ENCODE measurements at places on chromosomes 2 and 18.

DNA sequence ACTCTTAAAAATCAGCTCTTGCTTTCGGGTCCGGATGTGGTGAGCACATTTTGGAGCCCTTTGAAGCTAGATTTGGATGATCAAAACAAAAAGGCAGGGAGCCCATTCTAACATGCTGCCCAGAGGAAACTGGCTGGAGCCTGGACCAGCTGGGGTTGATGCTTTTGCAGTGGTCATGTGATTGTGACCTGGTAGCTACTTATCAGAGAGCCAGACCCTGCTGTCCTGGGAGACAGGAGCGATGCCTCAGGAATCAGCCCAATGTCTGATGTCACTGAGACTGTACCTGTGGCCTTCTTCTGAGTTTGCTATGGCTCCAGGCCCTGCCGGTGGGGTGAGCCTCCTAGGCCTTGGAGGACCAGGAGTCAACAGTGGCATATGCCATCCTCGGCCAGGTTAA lies 18.7 kb upstream of the SCLY start:
- DNase-seq = no peak

- DNase-seq = no peak
Observed at GRCh38 chr2:232689152-232689910, 7.8 kb upstream of the GIGYF2 start.

DNA sequence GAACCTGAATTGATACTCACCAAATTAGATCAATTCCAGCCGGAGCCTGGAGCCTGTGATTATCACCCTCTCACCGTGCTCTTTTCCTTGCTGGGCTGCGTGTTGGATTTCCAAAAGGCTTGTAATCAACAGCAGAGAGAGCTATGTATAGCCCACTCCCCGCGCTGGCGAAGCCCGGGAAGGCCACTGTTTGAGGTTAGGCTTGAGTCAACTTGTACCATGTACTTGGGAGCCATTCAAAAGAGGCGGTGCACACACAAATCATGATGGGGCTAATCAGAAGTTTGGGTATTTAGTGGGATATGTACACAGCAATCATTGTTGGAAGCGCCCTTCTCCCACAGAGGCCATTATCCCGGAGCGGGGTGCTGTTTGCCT lies 151.6 kb downstream of the GLI2 start:
- DNase-seq = no peak

DNA sequence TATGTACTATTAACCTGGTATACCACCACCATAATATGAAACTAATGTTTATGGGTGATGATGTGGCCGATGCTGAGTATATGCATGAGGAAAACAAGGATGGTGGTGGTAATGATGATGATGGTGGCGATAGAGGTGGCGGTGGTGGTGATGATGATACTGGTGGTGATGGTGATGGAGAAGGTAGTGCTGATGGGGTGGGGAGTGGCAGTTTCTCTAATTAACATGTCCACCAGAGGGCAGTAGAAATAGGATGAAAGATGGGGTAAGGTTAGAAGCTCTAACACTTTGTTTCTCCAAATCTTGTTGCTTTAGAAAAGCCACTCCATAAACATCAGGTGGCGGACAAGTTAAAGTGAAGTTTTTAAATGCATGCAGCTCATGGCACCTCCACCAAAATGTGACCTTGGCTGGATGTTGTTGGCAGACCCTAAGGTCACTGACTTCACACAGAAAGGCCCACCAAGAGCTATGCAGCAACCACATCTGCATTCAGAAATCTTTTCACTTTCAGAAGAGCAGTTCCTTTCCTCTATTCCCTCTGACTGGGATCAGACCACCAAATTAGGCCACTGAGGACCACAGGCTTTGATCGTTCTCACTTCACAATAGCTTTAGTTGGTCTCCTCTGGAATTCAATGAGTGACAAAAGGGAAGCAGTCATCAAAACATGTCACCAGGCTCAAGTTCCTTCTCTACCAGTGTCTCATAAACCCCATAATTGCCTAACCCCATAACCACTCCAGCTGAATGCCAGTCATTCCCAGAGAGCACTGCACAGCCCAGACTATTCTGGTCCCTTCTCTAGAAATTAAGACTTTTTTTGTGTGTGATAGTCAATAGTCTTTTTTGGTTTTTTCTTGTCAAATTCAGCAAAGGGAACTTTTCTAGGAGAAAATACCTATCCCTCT lies 7.5 kb upstream of the BCL11A start:
- no peak for DNase-seq

DNA sequence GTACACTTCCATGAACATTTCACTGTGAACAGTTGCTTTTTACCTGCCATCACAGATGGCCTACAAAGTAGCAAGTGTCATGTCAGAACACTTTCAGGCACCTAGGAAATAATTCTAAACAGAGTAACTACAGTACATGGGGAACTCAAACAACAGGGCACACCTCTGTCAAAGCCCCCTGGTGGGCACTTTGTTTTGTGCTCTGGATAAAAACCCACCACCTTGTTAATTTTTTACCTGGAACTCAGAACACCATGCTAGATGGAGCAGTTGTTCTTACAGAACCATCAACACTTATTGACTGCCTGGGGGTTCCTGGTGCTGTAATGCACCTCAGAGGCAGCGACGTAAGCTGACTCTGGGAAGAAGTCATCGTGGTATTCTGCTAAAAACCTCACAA lies 2.3 kb downstream of the MSL3B start:
- no peak for DNase-seq

DNA sequence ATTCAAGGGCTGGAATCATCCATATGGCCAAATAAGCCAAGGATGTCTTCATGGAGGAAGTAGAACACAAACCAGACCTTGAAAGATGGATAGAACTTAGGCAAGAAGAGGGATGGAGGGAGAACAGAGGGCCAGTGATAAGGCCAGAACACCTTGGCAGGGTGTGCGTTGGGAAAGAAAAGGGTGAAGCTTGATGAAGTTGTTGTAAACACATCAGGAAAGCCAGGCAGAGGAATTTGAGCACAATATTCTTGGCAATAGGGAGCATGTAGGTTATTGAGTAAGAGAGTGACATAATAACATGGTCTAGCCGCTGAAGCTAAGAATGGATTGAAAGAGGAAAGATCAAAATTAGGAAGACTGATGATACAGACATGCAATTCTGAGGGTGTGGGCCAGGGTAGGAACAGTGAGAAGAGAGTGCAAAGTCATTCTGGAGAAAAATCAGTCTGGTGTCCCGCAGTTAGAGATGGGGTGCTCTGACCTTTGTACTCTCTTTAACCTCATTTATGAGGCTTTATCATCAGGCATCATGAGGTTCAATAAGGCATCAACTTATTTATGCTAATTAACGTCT lies 41.0 kb downstream of the SLC14A2 start:
- DNase-seq = no peak

- DNase-seq = no peak
Observed at GRCh38 chr2:236036045-236036444, 132.1 kb downstream of the GBX2 start.

DNA sequence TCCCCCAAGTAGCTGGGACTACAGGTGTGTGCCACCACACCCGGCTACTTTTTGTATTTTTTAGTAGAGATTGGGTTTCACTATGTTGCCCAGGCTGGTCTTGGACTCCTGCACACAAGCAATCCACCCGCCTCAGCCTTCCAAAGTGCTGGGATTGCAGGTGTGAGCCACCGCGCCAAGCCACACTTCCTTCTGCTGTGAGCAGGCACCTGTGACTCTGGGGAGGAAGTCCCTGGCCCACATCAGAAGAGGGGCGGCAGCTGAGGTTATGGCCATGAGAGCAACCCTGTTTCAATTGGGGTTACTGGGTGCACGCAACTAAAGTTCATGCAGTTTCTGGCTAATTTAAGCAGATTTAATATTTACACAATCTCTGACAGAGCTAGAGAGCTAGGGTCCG lies 91.0 kb downstream of the PLB1 start:
- no peak for DNase-seq

DNA sequence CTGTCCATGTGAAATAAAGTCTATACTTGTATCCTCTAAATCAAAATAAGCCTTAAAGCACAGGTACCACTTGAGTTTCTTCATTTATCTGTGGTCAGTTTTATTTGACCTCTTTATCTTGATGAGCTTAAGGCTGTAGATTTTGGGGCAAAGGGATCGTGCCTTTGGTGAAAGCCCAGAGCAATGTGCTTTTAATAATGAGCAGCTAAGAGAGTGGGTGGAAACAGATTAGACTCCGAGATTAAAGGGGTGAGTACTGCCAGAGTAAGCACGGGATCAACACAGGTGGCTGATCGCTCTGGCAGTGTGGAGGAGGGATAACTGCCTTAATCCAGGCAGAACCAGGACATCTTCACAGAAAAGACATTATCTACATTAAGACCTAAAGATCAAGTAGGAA lies 280.4 kb downstream of the TDRD15 start:
- DNase-seq = peak; percentile 18

GRCh38 chr2:141714496-141714895 lies 416.3 kb downstream of the LRP1B start:
- DNase-seq = no peak

DNA sequence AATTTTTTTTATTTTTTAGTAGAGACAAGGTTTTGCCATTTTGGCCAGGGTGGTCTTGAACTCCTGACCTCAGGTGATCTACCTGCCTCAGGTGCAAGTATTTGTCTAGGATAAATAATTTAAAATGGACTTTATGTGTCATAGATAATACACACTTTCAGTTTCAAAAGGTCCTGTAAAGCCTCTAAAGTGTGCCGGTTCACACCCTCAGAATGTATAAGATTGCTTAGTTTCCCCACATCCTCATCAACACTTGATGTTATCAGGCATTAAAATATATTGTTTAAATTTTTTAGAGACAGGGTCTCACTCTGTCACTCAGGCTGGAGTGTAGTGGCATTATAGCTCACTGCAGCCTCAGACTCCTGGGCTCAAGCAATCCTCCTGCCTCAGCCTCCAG lies 170.5 kb downstream of the ANKRD44 start:
- no peak for DNase-seq

- no peak for DNase-seq
Observed at GRCh38 chr18:45274026-45274425, 341.2 kb upstream of the SLC14A2 start.

DNA sequence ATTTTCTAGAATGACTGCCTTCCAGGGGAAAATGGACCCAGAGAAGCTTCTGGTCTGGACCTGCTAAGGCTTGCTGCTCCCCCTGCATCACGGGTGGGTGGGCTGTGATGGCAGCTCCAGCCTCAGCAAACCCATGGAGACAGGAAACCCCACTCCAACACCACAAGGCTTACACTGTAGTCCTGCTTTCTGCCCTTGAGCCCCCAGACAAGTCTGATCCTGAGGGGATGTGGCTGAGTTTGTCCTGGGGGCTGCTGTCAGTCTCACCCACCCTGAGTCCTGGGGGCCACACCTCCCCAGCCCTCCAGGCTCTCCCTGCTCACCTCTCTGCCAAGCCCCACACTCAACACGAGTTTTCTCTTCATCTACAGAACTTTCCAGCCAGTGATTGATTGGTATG lies 279.4 kb downstream of the EIPR1 start:
- no peak for DNase-seq

DNA sequence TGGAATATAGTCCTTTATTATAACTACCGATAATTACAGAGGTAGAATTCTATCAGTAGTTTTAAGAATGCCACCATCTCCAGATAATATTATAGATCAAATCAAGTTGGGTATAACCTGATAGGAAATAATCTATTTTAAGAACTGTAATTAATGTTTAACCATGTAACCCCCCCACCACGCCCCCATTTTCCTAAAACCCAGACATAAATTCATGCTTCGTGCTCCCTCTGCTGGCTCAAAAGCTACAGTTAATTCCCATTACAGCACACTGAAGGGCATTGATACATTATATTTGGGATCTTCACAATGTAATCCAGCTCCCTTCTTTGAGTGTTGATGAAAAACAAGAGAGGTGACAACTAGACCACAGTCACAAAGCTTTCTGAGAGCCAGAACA lies 228.0 kb upstream of the SMAD7 start:
- DNase-seq = no peak

DNA sequence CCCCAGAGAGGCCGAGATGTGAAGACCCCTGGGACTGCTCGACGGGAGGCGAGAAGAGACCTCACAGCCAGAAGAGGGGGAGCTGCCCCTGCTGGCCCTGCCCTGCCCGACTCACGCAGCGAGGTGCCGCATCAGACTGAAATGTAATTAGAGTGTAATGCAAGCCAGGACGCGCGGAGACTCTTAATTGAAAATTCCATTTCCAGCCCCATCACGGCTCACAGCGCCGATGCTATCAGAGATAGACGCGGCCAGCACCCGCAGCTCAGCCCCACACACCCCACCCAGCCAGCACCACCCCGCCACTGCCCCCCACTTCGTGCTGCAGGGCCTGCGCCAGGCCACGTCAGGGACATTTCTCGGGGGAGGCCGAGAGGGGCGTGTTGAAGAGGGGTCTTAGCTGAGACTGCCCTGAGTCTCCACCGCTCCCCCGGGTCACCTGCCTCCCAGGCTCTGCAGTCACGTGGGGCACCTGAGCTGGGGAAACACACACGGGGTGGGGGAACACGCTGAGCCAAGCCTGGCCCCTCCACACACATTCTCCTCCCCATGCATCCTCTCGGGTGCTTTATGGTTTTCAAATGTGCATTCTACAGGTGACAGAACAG lies 78.1 kb downstream of the TEX51 start:
- DNase-seq = no peak

GRCh38 chr18:49690312-49690711 lies 123.0 kb downstream of the ACAA2 start:
- no peak for DNase-seq

GRCh38 chr2:155651851-155652250 lies 680.7 kb downstream of the NR4A2 start:
- DNase-seq = no peak

GRCh38 chr18:35131387-35132020 lies 90.3 kb downstream of the MAPRE2 start:
- DNase-seq = no peak

- DNase-seq = no peak
Observed at GRCh38 chr2:70561893-70562292, 8.3 kb upstream of the TGFA start.

DNA sequence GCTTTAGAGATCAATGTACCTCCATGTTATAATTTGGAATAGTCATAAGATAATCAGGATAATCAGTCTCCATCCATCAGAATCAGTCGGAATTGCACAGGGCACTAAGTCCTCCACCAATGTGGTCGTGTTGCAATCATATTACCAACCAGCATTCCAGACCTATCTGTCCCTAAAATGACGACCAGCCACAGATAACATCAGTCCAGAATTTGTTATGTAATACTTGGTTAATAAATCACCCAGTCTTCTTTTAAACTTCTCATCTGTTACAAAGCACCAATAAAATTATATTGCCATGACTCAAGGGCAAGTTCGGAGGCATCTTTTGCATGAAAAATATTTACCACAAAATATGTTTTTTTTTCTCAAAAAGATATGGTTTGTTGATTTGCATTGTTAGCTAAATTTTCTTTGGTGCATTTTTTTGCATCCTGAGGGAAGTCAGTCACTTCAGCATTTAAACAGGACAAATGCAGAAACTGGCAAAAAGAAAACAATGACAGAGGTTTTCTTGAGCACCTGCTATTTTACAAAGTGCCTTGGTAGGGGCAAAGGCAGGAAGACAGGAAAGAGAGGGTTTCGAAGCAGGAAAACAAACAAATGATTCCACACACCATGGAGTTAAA lies 29.3 kb downstream of the PIEZO2 start:
- no peak for DNase-seq

Measured in D721Med (cell line).